ENCODE measurements at places on chromosomes 12 and 14.
A peak's percentile ranks its signal among the peaks of the same experiment; 100 is the strongest.

GRCh38 chr12:66380769-66381535, 78.7 kb downstream of the HELB start:
- DNase-seq, result no peak
- H3K27me3 ChIP-seq, result peaks cover 2% of the 10 kb centered on the region
- no peaks in the 10 kb centered on the region for H3K4me1 ChIP-seq
- H3K36me3 ChIP-seq, result no peaks in the 10 kb centered on the region

DNA sequence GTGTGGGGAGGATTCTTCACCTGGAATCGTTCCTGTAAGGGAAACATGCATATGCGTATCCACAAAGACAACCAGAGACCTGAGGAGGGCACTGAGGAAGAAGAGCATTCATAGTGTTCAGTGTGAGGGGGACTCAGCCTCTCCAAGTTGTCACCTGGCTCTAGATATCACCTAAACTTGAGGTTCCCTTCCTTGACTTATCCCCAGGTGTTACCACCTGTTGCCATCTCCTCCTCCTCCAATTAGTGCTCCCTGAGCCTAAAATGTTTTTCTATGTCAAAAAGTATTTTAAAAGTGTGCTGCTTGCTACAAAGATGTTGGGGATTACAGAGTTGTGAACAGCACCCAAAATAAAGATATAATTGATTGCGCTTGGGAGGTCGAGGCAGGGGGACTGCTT, 41.0 kb downstream of the FMNL3 start:
- no peak overlapping the region for H3K4me3 ChIP-seq
- no peaks in the 10 kb centered on the region for H3K36me3 ChIP-seq

DNA sequence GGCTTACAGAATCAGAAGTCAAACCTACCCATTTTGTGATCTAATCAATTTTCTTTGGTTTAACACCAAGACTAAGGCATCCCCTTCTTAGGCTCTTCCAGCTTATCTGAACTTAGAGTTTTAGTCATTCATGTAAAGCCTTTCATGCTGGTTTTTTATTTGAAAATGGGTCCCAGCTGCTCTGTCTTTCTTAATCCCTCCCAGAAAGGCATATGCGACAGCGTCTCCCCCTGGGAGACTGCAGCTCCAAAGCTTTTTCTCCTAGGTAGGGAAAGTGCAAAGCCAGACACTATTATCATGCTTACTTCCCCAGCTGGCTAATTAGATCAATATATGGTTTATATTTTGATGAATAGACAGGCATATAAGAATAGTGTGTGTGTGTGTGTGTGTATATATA, 96.6 kb upstream of the E2F7 start:
- DNase-seq, result no peak
- no peaks in the 10 kb centered on the region for H3K4me1 ChIP-seq
- H3K27ac ChIP-seq, result no peak overlapping the region
- H3K36me3 ChIP-seq, result no peaks in the 10 kb centered on the region
- H3K4me3 ChIP-seq, result no peak overlapping the region

GRCh38 chr12:115871714-115872113, 405.8 kb downstream of the MED13L start:
- no peaks in the 10 kb centered on the region for H3K4me1 ChIP-seq
- H3K27me3 ChIP-seq, result peaks cover 4% of the 10 kb centered on the region
- H3K4me3 ChIP-seq, result no peak overlapping the region

GRCh38 chr12:104303538-104304151, at the start of gene EID3:
EID3 (plus strand) TSS chr12:104303739; CDS start chr12:104303935, 196 bp downstream.
- DNase-seq, result no peak
- peaks cover 13% of the 10 kb centered on the region for H3K36me3 ChIP-seq
- peaks cover 65% of the 10 kb centered on the region for H3K4me1 ChIP-seq
- H3K4me3 ChIP-seq, result peak within 1 kb of the TSS; percentile 57
- H3K27ac ChIP-seq, result peak within 1 kb of the TSS; percentile 96

GRCh38 chr12:46664761-46665287, 161.0 kb downstream of the SLC38A4 start:
- peak overlapping the region; percentile 89 for H3K27ac ChIP-seq
- no peaks in the 10 kb centered on the region for H3K27me3 ChIP-seq
- H3K4me1 ChIP-seq, result peaks cover 50% of the 10 kb centered on the region

GRCh38 chr12:70709022-70709421, 71.8 kb upstream of the PTPRB start:
- H3K27me3 ChIP-seq, result peaks cover 4% of the 10 kb centered on the region
- H3K4me1 ChIP-seq, result no peaks in the 10 kb centered on the region
- H3K27ac ChIP-seq, result no peak overlapping the region
- no peak overlapping the region for H3K4me3 ChIP-seq

Data from Panc1 (cell line).